ENCODE measurements at places on chromosomes 6 and 20.

DNA sequence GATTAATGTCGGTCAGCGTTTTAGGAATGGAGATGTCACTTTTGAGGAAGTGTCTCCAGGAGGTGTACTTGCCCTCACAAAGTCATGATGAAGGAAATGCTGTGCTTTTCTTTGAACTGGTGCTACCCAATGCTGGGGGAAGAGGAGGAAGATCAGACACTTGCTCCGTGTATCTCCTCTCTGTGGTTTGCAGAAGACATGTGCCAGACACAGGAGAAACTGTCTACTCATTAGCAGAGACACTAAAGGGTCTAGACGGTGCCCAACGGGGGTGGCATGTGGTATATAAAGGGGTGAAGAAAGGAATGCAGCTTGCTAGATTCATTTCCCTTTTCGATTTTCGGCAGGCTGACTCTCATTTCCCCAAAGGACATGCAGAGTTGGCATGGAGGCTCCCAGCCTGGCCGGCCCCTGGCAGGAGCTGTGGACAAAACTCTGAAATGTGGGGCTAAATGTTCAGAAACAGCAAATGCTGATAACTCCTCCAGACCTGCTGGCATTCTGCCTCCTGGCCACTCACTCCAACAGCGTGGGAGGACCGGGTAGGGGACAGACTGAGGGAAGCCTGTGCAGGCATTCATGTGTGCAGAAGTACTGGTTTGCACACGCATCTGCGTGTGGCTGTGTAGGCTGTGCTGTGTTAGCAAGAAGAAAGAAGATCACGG is 59.6 kb upstream of the QKI start:
- no peak overlapping the region for H3K27ac ChIP-seq
- H3K36me3 ChIP-seq: no peaks in the 10 kb centered on the region
- H3K4me1 ChIP-seq: peaks cover 21% of the 10 kb centered on the region
- H3K27me3 ChIP-seq: no peaks in the 10 kb centered on the region
- H3K4me3 ChIP-seq: peak overlapping the region; percentile 45
- DNase-seq: no peak

DNA sequence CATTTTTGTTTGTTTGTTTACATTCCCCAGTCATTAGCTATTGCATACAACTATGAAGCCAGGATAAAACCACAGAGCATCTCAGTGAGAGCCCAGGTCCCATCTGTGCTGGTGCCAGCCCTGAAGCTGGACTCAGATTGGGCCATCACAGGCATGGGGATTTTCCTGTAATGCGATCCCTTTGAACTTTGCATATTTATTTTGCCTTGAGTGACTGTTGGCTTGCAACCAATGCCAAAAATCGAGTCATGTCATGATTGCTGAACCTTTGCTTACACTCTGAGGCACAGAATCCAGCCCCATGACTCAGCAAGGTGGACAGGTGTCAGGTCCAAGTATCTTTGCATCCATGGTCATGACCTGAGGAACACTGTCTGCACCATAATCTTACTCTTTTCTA is 46.2 kb upstream of the GGTLC1 start:
- H3K36me3 ChIP-seq: no peaks in the 10 kb centered on the region
- no peak overlapping the region for H3K4me3 ChIP-seq
- no peak overlapping the region for H3K27ac ChIP-seq
- DNase-seq: no peak

GRCh38 chr20:1456300-1456699 is 10.3 kb downstream of the NSFL1C start:
- H3K27ac ChIP-seq: peak overlapping the region; percentile 69
- no peak for DNase-seq
- peaks cover 82% of the 10 kb centered on the region for H3K36me3 ChIP-seq
- no peak overlapping the region for H3K4me3 ChIP-seq

- DNase-seq: no peak
- H3K27me3 ChIP-seq: no peaks in the 10 kb centered on the region
- peaks cover 15% of the 10 kb centered on the region for H3K36me3 ChIP-seq
- H3K4me1 ChIP-seq: peaks cover 31% of the 10 kb centered on the region
- H3K27ac ChIP-seq: no peak overlapping the region
- H3K4me3 ChIP-seq: no peak overlapping the region
Observed at GRCh38 chr20:48667481-48667880, 160.3 kb downstream of the PREX1 start.
